ENCODE measurements at places on chromosomes 3 and 15.

- no peak for DNase-seq
Observed at GRCh38 chr3:72078676-72079368, 293.9 kb upstream of the PROK2 start.

DNA sequence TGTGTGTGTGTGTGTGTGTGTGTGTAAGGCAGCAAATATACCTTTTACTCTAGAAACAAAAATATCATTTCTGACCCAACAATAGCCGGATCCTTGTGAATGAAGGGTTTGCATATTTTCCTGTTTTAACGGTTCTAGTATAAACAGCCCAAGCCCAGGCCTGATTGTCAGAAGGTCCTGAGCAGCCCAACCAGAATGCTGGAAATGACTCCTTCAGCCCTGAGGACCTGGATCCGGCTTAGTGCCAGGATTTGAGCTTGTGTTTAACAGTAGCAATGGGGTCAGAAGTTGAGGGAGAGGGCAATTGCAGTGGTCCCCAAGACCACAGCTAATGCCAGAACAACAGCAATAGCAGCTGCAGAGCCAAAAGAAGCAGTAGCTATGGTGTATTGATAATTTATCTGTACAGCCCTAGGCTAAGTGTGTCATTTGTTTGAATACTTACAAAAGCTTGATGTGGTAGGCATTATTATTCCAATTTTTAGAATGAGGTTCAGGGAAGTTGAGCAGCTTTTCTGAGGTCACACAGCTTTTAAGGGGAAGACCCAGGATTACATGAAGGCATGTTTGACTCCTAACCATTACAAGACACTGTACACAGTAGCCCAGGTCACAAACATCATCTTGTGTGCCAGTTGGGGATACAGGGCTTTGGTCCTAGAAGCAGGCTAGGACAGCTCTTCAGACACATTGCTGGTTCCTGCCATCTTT is 12.8 kb downstream of the FOXL2 start:
- no peak for DNase-seq

DNA sequence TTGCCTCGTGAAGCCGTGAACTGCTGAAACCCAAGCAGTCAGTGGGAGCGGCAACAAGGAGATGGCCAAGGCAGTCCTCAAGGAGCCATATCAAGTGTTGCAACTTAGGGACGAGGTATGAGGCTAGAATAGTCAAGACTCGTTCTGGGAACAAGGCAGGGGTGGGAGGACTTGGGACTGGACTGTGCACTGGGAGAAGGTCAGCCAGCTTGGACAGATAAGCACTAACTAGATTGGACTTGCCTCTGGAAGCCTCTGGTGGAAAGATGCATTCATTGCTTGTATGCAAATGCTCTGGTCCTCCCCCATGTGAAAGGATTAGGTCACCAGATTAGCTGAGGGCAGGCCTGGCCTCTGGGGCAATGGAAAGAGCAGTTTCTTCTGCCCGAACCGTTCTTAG is 123.3 kb upstream of the CTNNB1 start:
- no peak for DNase-seq

- no peak for DNase-seq
Observed at GRCh38 chr3:49647741-49648140, 26.4 kb upstream of the APEH start.

DNA sequence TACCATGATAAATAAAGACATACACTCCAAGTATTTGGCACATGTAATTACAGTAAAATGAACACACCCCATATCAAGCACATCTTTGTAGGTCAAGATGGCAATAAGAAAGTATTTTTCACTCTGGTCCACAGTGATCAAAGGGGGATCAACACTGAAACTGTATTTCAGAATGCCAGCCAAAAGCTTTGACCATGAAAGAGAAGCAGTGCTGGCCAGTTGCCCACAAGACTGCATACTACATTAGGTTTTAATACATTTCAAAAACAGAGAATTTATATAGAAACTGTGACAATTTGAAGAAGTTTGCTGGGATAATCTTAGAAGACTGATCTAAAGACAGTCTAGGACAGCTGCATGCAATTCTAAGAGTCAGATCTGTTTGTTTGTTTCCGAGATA is 1035.3 kb downstream of the FHIT start:
- DNase-seq, result no peak

DNA sequence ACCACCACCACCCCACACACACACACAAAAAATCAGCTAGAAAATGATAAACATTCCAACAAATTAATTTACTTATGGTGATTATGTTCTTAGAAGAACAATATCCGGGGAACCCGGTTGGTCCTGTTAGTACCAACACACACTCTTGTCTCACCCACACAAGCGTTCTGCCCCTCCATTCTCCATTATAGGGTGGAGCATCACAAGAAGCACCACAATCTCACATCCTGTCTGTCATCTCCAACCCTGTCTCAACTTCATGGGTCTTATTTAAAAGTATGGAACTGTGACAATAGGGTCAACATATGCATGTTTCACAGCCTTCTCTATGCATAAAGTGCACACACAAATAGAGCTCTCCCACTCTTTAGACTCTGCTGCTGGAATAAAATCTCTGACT is 5.6 kb downstream of the GSK3B start:
- DNase-seq, result no peak

DNA sequence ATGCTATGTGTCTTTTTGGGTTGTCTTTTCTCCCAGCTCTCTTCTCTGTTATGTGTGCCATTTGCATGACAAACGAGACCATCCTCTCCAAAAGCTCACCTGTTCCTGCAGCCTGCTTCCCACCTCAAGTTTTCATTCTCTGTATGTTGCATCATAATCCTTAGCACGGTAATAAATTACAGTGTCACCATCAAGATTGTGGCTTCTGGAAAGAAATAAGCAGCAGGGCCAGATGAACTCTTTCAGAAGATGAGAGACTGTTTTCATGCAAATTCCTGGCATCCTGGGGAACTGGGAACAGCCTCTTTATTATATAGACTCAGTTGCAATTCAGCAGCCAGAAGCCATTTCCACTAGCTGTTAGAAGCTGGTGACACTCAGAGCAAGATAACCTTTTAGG is 436.7 kb downstream of the EPHB1 start:
- DNase-seq, result no peak

GRCh38 chr3:186487819-186488218 is 56.4 kb downstream of the CRYGS start:
- no peak for DNase-seq

DNA sequence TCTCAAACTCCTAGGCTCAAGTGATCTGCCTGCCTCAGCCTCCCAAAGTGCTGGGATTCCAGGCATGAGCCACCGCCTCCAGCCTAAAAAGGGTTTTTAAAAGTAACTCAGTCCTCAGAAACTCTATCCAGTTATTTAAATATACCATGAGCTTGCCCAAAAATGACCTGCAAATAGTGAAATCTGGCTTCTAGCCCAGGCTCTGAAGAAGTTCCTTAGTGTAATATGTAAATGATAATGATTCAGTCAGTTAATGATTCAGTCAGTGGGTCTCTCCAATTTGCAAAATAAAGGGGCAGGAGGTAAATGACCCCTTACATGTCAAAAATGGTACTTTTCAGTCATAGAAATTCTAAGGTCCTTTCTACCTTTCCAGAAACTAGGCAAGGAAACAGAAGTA is 28.8 kb downstream of the LRRC2 start:
- DNase-seq, result no peak

DNA sequence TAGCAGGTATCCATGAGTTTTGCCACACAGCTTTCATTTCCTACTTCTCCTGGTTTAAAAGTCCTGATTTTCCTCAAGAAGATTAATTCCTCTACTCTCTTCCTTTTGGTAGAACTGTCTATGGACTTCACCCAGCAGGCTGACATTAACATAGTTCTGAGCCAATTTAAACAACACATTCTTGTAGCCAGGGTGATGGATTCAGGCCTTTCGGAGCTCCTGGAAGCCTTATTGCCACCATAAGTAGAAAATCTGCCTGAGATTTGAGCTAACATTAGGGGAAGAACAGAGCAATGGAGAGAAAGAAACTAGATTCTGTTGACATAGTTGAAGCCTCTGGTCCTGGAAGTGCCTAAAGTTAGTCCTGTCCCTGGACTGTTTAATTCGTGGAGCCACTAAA is 449.8 kb downstream of the TAFA4 start:
- no peak for DNase-seq

GRCh38 chr3:68447885-68448284 is 484.5 kb downstream of the TAFA4 start:
- no peak for DNase-seq

- DNase-seq, result no peak
Observed at GRCh38 chr15:31306426-31307269, 20.0 kb upstream of the KLF13 start.

- no peak for DNase-seq
Observed at GRCh38 chr15:71187078-71187477, 71.8 kb downstream of the THSD4 start.

GRCh38 chr3:120858521-120858920 is 49.5 kb upstream of the STXBP5L start:
- DNase-seq, result peak; percentile 47

- no peak for DNase-seq
Observed at GRCh38 chr3:1469687-1470086, 376.9 kb downstream of the CNTN6 start.

DNA sequence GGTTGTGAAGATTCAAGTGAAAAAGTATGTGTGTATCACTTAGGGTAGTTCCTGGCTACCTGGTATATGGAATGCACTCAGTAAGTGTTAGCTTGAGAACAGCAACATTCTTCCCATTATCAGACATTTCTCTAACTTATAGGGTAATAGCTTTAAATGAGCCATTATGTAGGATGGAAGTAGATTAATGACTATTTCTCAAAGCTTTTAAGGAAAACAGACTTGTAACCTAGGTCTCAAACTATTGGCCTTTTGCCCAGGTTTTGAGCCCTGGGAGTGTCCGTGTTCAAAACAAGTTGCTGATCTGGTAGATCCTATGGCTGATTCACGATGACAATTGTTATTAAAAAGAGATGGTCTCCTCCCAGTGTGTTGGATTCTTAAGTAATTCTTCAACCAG is 129.1 kb upstream of the UMPS start:
- no peak for DNase-seq

GRCh38 chr3:25380222-25380739 is 47.8 kb upstream of the RARB start:
- peak; percentile 37 for DNase-seq

DNA sequence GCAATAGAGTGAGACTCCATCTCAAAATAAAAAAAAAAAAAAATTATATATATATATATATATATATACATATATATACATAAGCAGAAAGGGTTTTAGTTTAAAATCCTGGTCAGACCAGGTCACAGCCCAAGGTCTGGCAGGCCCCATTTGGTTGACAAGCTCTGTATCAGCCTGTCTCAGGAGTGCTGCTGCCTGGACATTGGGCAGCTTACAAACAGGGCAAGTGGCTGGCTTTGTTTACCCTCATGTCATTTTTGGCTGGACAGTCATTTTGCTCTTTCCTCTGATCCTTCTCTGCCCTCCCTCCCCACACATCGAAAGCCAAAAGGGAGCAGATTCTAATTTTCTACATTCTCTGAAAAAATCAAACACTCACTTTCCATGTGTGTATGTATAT is 26.7 kb upstream of the KLHL6 start:
- no peak for DNase-seq

- DNase-seq, result no peak
Observed at GRCh38 chr3:89617706-89618105, 510.3 kb downstream of the EPHA3 start.

DNA sequence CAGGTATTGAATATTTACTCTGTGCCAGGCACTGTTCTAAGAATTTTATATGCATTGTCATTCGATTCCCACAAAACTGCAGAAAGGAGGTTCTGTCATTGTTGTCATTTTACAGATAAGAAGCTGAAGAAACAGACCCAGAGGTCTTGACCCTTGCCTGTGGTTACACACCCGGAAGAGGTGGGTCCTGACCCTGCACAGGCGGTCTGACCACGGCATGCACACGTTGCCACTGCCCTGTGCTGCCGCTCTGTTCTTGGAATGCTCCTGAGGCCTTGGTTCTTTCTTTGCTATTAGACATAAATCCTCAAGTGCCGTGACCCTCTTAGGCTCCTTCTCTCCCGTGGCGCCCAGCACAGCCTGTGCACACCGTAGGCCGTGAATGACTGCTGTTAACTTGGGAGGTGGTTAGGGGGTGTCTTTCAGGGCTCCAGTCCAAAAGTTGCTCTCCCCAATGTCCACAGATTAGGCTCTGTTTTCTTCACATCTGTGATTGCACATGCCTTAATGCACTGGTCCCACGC is 74.1 kb upstream of the PLXNA1 start:
- DNase-seq, result peak; percentile 36

DNA sequence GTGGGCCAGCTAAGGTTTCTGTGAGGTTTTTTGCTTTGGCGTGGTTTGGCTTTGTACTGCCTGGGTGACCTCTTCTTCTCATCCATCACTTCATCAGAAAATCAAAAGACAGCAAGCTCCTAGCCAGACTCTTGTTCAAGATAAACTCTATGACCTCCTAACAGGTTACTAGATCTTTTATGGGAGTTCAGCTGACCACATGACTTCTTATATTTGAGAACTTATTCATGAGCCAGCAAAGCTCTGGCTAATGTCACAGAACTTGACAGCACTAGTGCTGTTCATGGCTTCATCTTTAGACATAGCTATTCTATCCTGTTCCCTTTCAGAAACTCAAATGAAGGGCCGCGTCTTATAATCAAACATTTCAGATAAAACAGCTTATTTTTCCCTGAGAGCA is 527.1 kb upstream of the GOLIM4 start:
- DNase-seq, result no peak

- no peak for DNase-seq
Observed at GRCh38 chr3:35867791-35868190, 228.5 kb downstream of the ARPP21 start.

DNA sequence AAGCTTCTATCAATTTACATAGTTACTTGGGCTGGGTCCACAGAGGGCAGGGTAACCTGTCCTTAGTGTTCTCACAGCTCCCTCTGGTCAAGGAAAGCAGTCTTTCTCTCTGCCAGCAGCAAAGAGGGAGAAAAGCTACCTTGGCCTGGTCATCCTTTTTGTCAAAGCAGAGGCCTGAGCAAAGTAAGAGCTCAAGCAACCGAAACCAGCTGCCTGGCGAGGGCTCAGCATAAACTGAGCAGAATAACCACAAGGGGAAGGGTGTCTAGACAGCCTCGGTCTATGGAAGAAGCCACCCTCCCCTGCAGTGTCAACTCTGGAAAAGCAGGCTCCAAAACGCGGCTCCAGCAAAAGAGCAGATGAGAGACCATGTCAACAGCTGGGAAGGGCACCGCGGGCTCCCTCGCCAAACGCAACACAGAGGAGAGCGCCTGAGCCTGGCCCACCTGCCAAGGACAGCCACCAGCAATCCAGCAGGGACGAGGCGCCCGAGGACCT is 17.4 kb downstream of the LRIG1 start:
- DNase-seq, result no peak

GRCh38 chr3:31252216-31253185 is 280.2 kb upstream of the STT3B start:
- DNase-seq, result no peak

DNA sequence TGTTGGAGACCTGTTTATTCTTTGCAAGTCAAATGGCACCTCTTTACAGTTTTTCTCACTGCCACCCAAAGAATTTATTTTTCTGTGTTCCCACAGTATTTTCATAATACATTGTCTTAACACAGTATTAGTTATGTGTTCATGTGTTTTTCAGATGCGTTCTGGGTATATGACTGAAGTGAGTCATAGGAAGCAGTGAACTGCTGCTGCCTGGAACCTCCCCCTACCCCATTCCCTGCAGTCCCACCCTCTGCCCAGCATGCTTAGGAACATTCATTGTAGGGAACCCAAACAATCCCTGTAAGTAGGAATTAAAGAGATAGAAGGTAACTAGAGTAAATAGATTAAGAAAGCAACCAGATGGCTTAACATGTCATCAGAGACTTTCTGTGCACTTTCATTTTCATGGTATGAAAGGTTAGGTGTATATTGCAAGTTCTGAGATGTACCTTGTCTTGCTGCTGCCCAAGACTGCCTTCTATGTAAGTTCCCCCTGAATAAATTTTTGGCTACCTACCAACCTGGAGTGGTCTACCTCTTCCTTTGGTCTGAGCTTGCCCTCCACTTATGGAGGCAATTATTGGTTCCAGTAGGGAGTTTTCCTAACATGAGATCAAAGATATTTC is 21.9 kb upstream of the SQOR start:
- no peak for DNase-seq

Measured in SJSA1 (cell line).